HCT116 (cell line): ENCODE measurements at places on chromosomes 2 and 18. TPM values are rescaled to one million over a fixed set of nuclear protein-coding genes. Genes with fewer than 3 reads are reported as not detected.

The TMEM131 gene
- 51.5 TPM for total RNA-seq

DNA sequence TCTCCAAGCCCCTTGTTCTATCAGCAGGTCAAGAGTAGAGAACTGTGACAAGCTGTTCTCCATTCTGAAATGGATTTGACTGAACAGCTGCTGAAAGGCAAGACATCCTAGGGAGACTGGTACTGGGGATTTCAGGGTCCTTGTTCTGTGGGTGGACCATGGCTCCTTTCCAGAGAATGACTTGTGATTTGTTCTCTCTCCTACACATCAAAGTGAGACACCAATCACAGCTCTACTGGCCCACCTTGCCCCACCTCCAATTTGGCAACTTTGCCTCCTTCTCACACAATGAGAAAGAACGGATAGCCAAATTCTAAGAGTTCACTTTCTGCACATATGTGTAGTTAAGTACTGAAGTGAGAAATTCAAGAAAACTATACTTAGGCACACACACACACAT, 67.4 kb downstream of the BCL11A start:
- no peak for DNase-seq

- no peak for DNase-seq
Observed at GRCh38 chr2:69322631-69323030, 64.4 kb downstream of the GFPT1 start.

DNA sequence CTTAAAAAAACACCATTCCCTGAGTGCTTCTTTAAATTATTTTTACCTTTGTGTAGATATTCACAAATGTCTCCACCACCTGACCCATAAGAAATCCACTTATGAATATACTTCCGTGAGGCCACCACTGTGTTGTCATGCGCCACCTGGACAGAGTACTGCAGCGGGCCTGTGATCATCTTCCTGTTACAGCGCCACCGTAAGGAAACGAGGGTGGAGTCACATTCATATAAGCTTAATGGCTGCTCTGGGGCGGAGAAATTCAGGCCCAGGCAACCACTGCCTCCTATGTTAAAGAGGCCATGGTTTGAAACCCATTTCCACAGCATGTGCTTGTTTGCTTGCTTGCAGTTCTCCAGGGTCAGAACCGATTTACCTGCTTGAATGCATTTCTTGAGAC, 17.7 kb downstream of the PLA2R1 start:
- no peak for DNase-seq

DNA sequence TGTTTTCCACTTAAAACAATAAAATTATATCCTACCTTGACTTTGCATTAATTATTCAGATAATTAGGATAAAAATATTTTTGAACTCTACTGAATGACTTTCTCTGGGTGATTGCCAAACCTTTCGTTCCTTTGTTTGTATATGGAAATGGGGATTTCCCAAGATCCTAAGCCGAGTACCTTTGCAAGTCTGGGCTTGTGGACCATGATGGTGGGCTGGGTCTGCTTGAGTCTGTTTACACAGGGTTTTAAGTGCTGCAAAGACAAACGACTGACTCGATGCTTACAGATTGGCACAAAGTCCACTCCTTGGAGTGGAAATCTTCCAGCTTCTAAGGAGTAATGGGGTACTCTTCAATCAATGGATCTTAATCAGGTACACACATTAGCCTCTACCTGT, 659.5 kb downstream of the TSN start:
- DNase-seq = no peak

- no peak for DNase-seq
Observed at GRCh38 chr2:105540642-105541041, 141.8 kb upstream of the FHL2 start.

DNA sequence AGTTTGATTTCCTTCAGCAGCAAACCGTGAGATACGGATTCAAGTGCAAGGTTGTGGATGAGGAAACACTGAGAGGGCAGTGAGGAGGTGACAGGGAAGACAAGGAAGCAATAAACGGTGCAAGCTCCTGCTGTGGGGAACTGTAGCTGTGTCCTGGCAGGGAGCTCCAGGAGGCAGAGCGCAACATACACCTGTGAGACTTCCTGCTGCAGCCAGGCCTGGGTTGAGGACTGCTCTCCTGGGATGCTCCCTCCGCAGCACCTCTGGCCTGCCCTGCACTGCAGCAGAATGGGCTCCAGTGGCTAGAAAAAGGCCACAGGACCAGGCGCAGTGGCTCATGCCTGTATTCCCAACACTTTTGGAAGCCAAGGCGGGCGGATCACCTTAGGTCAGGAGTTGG, 85.5 kb downstream of the MRO start:
- DNase-seq = no peak

DNA sequence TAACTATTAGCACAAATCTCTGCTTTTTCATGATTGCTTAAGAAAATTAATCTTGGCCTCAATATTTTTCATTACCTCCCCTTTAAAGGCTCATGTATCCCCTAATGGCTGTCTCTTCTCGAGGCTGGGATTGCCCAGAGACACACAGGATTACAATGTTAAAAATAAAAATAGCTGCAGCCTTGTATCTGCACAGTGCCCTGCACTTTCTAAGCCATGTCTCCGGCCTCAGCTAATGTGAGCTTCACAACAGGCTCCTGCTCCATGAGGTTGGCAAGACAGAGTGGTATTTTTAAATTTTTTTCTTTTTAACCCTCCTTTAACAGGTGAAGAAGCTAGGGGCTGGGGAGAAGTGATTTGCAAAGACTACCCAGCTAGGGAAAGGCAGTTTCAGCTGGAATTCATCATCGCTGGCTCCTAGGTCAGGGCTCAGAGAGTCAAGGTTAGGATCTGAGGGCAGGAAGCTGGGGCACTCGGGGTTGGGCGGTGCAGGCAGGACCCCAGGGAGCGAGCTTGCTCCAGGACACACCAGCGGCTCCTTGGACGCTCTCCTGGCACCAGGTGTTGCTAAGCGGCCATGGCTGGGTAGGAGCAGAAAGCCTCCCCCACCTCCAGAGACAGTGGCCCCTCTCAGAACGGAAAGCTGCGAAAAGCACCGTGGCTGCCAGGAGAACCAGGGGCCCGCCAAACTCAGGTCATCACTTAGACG, 135.6 kb downstream of the SMAD2 start:
- no peak for DNase-seq

The ZNF2 gene
- total RNA-seq = 3.4 TPM

The GAL3ST2 gene
- 0.44 TPM for total RNA-seq

The CDK5R2 gene
- total RNA-seq = 0.44 TPM

DNA sequence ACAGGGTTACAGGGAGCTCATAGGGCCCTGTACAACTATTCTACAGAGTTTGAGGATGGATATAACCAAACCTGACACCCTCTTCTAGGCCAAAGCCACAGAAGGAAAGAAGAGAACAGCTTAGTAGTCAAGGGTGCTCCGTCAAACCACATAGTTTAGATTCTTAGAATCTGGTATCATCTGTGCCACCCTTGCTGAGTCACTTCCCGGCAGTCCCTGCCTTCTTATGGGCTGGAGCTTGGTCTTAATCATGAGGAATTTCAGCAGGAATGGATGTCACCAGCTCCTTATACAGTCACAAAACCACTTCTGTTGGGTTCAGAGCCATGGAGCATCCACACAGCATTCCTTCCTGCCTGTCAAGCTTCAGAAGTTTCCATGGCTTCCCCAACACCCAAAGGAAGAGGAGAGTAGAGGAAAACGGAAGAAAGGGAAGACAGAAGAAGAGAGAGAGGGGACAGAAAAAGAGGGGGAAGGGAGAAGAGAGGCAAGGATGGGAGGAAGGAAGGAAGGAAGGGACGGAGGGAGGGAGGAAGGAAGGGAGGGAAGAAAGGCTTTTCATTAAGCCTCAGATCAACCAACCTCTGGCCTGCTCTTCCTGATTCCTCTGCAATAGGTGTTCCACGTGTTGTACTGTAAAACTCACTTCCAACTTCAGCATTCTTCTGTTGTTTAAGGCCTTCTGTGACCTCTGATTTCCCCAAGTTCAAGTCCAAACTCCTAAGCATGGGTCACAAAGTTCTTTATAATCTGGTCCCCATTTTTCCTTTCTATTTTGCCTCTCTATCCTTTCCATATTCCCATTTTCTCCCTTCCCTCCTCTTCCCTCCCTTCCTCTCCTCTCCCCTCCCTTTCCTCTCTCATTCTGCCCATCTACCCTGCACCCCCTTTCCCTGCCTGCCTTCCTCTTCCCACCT, 246.1 kb upstream of the TNP1 start:
- peak; percentile 80 for DNase-seq

The NPPC gene
- 0.52 TPM for total RNA-seq

The CAVIN2 gene
- 0.27 TPM for total RNA-seq

The SNORC gene
- total RNA-seq = 14.0 TPM

GRCh38 chr2:134952608-134953007, 34.0 kb downstream of the CCNT2 start:
- DNase-seq = no peak

The ANO7 gene
- 0.84 TPM for total RNA-seq

The OTOF gene
- total RNA-seq = 0.10 TPM

The RBM44 gene
- 0.54 TPM for total RNA-seq

The KCNF1 gene
- total RNA-seq = 0.52 TPM

The MAL gene
- total RNA-seq = not detected

The CCDC85A gene
- total RNA-seq = 0.10 TPM
